ENCODE measurements at places on chromosomes 6 and 20.

DNA sequence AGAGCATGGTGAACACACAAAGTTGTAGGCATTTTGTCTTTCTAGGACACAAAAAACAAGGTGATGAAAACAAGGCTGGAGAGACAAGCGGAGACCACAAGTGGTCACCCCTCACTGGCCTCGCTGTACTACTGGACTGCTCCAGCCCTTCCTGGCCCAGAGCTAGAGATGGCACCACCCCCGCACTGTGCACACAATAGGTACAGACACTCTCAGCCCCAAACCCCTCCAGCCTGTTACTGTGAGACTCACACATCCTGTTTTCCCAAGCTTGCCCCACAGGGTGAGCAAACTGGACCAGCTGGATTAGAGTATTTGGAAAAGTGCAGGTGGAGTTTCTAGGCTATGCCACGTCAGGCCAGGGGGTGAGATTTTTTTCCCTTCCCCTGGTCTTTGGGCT lies 8.4 kb upstream of the ZSWIM1 start:
- DNase-seq, result no peak

DNA sequence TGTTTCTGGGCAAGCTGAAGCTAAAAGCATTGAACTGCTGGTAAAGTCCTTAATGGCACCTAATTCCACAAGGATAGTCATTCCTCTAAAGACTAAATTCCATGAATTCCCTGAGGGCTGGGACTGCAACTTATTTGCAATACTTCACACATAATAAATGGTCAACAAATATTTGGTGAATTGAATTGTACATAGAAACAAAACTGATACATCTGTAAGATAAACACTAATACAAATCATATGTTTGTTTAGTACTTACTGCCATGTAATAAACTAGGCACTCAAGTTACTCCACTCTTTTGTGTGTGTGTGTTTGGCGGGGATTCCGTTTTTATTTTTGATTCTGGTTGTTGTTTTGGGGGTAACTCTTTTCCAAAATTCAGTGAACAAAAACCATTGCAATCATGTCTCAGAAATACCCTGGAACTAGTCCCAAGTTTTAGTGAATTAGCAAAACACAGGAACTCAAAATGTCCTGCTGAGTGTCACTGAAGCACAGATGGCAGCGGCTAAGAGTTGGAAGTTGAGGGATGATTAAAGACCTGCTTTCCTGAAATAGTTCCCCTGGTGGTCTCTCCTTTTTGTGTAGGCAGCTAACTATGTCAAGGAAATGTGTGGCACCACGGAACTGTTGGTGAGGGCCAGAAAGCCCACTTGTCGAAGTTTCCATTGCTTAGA lies 74.8 kb upstream of the SNRPB2 start:
- DNase-seq, result peak; percentile 32

DNA sequence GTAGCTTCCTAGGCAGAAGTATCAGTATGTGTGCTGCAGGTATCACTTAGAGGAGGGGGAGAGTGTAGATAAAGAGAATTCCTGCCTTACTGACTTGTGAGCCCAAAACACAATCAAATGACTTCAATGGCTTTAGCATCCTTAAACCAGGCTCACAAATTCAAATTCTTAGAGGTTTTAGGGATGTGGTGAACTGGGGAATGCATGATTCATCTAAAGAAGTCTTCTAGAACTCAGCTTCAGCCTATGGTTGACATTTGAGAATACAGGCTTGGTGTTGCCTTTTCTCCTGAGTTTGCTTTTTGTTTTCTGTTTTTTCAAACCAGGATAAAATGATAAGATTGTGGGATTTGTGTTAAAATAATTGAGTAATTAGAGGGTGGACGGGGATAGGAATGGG lies 14.4 kb downstream of the SNRPC start:
- no peak for DNase-seq

- no peak for DNase-seq
Measured at GRCh38 chr6:148829415-148830101, 82.7 kb downstream of the UST start.

DNA sequence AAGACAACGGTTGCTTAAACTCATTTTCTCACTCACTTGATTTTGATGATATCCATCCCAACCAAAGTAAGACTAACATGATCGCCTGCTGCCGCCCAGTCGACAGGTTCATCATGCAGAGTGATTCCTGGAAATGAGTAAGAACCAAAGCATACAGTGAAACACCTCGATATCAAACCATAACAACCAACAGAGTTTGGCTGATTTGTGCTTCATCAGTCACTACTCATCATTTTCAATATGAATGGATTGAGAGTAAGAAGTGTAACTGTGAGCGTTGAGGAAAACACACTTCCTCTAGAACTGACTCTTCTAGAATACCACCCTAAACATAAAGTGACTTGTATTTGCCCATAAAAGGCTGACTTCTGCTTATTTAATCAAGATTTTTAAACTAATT lies 29.2 kb upstream of the ALDH8A1 start:
- DNase-seq, result no peak

DNA sequence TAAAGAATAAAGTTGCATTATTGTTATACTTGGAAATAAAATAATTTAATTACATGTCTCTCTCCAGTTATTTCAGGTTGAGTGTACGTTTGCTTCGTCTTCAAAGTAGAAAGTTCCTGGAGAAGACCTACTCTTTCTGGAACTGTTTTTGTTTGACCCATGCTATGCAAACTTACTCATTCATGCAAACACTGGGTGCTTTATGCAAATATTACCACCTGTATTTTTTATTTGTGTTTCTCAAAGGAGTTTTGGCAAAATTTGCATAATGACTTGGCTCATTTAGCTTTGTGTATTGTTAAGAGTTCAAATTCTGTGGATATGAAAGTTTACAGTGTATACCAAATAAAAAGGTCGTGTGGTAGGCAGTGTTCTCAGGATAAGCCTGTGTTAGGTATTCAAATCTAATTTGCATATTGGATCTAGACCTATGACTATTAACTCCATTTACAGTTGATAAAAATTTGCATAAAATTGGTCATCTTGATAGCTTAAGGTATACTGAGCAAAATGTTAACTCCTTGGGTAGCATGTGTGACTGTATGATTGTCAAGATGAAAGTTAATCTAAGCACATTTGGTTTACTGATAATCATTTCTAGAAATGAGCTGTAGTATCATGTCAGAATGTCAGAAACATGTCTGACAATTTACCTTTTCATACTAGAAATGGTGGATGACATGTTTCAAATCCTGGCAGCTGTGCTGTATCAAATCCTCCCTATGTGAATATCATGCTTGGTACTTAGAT lies 65.2 kb downstream of the CDKAL1 start:
- no peak for DNase-seq

GRCh38 chr6:33991610-33992009 lies 154.3 kb downstream of the GRM4 start:
- DNase-seq, result no peak

DNA sequence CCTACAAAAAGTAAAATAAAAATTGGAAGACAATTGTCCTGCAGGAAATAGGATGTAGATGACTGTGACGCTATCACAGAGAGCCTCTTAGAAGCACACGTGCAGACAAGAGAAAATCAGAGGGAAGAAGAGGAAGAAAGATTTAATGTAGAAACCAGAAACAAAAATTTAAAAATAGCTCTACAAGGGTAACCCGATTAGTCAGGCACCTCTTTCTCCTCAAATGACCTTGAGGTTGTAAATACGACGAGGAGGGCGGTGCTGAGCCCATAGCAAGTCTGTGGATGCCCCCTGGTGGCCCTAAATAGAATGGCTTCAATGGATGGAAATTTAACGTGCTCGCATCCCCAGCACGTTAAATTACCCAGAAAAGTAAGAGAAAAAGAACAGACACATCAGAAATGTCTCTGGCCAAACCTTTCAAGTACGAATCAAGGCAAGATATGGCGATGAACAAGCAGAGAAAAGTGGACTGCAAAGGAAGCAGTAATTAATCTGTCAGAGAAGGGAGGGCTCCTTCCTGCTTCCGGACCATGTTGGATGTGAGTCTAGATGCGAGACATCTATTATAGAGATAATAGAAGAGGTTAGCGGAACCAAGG lies 4.2 kb upstream of the PRPH2 start:
- DNase-seq, result peak; percentile 78

DNA sequence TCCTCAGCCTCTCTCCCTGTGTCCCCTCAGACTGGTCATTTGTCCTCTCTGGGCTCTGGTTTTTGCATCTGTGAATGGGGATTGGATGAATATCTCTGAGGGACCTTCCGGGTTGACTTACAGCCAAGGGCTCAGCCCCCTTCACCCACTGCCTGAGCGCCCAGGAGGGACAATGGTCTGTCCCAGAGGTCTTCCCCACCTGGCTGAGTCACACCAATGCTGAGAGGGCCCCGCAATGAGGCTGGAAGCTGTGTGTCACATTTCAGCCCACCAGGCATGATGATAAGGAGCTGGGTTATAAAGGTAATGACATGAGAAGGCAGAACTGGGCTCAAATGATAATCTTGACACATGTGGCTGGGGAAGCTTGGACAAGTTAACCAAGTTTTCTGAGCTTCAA lies 70.5 kb downstream of the TOX2 start:
- DNase-seq, result no peak

GRCh38 chr20:34938466-34939163 lies 17.0 kb downstream of the GSS start:
- DNase-seq, result peak; percentile 25

DNA sequence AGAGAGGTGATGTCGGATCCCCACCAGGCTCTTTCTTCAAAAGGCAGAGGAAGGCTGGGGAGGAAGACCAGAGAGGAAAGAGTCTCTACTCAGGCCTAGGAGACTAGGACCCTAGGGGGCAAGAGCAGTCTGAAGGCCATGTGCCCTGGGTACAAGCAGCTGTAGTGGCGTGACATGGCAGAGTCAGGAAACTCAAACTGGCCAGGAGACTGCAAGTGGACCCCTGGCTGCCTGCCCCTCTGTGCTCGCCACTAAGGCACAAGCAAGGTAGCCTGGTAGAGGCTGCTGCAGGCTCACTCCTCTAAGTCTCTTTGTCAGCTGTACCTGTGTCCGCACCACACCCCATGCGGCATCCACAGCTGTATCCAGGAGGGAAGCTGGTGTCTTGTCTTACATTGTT lies 19.9 kb downstream of the CST9L start:
- DNase-seq, result no peak

DNA sequence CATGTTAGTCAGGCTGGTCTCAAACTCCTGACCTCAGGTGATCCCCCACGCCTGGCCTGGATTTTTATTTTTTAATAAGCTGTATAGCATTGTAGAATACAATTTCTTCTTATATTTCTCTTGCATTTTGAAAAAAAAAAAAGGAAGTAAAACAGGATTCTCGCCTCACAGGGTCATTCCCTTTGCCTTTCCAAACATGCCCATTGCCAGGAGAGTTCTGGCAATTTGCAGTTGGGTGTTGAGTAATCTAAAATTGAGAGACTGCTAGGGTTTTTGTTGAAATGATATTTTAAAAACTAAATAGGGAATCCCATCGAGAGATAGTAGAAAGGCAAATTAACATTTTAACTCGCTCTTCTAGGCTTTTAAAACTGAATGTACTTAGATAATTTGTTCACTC lies 196.1 kb downstream of the JARID2 start:
- DNase-seq, result no peak

- DNase-seq, result peak; percentile 76
Measured at GRCh38 chr6:168956884-168957730, 296.5 kb downstream of the THBS2 start.

DNA sequence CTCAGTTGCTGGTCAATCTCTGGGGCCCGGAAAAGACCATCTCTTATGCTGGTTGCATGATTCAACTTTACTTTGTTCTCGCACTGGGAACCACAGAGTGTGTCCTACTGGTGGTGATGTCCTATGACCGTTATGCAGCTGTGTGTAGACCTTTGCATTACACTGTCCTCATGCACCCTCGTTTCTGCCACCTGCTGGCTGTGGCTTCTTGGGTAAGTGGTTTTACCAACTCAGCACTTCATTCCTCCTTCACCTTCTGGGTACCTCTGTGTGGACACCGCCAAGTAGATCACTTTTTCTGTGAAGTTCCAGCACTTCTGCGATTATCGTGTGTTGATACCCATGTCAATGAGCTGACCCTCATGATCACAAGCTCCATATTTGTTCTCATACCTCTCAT lies 4.3 kb downstream of the OR2J3 start:
- no peak for DNase-seq

- DNase-seq, result no peak
Measured at GRCh38 chr20:21049305-21049828, 56.8 kb downstream of the LINC00237 start.

GRCh38 chr6:98644063-98644462 lies 190.3 kb upstream of the POU3F2 start:
- no peak for DNase-seq

DNA sequence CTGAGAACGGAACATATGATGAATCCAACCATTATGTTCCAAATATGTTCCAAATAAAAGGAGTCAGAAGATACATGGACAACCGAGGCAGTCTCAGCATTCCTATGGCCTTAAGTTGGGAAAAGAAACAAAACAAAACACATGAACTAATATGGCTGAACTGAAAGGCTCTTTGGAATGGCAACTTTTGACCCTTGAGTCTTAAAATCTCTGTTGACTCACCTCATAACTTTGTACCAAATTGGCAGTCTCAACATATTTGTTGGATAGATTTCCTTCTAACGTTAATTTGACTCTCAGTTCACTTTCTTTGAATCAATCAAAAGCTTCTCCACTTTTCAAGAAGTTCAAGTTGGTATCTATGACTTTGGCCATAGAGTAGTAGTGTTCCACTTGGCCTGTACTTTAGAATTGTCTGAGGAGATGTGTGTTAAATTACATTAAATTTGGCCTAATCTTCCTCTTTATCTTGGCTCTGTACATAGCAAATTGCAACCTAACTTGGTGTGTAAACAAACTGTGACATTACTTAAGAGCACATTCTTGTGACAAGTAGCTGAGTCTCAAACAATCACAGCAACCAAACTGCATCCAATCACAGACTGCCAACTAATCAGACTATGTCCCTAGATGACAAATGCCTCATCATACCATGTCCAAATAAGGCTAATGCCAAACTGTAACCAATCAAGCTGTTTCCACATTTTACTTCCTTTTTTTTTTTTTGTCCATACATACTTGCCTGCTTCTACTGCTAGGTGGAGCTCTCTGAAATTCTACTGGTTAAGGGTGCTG lies 208.8 kb downstream of the BMP2 start:
- DNase-seq, result no peak

DNA sequence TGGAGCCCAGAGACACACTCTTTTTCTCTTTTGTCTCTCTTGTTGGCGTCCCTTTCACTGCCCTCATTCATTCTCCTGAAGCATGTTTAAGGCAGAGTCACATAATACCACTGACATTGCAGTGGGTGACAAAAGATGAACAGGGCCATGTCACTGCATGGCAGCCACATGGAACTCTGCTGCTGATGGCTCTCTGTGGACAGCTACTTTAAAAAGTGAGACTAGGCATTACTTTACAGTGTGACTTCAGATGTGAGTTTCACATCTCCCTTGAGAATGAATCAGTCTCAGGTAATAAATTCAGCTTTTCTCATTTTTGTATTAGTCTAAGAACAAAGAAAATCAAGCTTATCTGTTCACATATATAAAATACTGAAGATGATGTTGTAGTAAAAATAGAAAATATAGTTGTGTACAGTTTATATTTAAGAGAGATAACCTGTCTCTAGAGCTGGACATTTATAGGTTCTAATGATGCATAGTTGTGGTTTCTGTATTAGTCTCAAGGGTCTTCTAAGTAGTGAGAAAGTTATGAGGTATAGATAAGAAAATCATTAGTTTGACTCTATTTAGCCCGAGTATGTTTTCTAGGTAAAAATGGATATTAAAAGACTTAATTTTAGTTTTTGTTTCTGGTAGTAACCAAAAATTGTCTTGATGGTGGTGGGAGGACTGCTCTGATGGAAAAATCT lies 6.1 kb downstream of the MRS2 start:
- no peak for DNase-seq

Data from NCI-H1105 treated with DMSO at 0.1 percent for 48 hours (cell line).